Activated CD4-positive, alpha-beta T cell treated with anti-CD3 and anti-CD28 coated beads, Interleukin-2, amount 50 U/mL, for 24 hours (primary cell): ENCODE measurements at places on chromosomes 2 and 18.

DNA sequence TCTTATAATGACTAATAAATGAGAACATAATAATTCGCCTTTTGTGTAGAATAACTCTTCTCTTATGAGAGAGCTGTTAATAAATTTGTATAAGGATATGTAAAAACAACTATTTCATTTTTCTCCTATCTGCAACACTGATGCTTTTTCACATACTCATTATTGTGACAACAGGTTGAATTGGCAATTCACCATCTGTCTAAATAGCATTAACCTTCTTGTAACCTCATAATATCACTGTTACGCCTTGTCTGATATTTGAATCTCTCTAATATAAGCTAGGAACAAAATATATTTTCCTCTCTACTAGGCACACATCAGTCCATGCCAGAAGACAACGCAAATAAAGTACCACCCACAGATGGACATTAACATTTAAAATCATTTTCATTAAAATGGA lies 938.9 kb downstream of the CPS1 start:
- no peak for DNase-seq

DNA sequence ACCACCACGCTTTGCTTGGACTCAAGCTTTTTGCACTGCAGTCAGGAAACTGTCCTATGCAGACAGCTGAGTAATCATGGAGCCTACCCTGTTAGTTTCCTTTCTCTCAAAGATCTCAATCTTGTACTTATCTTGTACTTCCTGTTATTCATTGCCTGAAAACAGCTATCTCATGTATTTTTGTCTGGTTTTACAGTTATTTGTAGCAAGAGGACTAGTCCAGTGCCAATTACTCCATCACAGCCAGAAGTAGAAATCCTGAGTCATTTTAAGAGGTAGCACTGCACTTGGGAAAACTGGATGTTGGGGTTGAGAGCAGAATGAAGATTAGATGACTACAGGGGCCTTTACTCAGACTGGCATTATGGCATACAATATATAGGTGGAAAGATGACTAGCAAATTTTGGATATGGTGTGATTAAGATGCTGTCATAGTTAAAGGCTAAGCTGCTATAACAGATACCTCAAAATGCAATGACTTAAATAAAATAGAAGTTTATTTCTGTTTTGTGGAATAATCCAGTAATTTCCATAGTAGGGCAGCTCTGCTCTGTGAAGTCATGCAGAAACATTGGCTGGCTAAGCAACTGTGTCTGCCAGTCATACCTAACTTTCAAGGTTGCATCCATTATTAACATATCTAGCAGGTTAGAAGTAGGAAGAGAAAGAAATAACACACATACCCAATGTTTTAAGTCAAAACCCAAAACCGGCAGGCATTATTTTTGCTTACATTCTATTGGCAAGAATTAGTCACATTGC lies 21.1 kb upstream of the CHMP3 start:
- DNase-seq = no peak

- DNase-seq = no peak
These were observed 395.1 kb upstream of the CDH19 start for GRCh38 chr18:66999003-66999402.

DNA sequence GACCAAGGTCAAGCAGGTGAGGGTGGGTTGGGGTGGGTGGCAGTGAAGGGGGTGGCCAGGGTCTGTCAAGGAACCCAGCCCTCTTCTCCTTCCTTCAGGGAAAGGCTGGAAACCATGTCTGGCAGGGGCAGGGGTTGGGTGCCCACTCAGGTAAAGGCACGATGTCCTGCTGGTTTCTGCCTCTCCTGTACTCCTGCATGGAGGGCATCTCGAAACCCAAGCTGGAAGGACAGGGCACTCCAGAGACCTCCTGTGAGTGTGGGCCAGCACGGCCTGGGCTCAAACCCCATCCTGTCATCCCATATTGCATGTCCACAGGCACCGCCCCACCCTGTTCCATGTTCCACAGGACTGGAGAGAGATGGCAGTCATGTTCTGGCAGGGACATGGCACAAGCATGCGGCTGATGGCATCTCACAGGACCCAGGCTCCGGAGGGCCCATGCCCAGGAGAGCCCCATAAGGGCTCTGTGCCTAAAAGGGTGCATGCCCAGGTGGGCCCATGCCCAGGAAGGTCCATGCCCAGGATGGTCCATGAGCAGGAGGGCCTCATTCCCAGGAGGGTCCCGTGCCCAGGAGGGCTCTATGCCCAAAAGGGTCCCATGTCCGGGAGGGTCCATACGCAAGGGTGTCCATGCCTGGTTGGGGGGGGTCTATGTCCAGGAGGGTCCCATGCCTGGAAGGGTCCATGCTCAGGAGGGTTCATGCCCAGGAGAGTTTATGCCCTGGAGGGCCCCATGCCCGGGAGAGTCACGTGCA lies 6.4 kb downstream of the GPR35 start:
- no peak for DNase-seq

DNA sequence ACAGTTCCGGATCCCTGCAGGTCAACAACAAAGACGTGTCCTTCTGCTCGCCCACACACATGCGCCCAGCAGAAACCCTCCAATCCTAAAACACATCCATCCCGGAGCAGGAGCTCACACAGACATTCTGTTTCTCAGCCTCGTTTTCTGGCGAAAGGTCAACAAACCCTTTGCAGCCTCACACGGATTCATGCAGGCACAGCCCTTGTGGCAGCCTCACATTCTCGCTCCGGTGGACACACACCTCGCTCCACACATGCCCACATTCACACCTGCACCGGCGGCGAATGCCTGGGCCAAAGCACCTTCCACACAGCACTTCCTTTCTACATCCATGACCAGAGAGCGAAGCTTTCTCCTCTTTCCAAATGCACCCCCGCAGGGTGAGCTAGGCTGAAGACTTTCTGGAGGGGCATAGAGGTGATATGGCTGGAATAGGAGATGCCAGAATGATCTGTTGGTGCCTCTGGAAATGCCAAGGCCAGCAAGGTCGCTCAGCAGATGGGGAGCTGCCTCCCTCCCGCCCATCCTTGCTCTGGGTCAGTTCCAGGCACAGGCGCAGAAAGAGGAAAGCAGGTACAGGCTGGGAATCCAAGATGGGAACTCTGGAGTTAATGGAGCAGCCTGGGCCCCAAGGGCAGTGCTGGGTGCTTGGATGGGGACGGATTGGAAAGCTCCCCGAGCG lies 88.8 kb downstream of the CELF4 start:
- DNase-seq = no peak

DNA sequence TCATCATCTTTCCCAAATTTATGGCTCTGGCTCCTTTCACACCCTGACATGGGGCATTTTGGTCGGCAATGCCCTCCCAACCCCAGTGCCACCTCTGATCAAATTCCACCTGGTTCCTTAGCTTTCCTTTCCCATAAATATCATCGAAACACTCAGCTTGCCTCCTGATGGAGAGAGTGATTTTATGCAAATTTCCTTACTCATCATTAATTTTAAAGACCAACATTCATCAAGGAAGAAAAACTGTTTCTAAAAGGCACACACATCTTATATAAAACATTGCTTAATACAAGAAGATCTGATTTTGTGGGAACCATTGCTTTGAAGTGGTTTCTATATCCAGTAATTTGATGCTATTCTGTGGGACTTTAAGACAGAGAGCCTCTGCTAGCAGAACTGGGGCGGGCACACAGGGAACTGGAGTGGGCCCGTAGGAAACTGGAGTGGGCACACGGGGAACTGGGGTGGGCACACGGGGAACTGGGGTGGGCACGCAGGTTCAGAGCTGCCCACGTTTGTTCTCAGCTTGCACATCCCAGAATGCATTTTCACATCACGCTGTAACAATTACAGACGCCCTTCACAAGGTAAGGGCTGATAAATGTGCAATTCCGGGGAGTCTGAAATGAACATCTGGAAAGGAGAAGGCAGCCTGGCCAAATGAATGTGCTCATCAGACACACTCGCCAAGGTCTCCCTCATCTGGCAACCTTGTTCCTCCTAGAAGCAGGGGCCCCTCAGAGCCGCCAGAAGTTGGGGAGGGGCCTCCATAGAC lies 174.2 kb downstream of the RTP5 start:
- no peak for DNase-seq

DNA sequence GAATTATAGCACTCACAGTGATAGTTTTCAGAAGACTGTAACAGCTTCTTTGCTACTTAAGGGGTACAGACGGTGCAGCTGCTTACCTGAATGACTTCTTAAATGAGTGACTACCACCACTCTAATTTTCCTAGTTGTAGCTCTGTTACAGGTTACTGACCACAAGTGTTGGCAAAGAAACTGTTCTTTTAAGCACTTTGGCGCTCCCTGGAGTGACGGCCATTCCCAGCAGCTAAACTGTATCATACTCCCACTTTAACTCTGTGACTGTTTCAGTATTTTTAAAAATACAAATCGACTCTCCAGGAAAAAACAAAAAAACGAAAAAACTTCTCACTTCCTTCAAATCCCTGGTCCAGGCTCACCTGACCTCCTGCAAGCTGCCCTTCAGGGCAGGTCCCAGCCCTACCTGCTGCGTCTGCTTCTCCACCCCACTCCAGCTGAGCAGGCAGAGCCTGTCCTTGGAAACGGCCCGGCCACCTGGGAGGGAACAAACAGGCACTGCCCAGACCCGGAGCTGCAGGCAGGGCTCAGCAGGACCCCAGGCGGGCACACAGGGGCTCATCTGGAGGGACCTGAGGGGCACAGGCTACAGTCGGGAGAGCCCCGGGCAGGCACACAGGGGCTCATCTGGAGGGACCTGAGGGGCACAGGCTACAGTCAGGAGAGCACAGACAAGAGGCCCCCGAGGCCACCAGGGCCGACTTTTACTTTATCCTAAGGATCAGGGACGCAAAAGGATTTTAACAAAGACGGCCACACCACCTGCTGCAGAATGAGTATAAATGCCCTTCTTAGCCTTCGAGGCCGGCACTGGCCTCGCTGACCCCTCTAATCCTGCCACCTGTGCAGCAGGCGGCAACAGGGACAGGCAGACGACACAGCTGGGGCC lies 24.5 kb downstream of the SLC66A2 start:
- DNase-seq = no peak

DNA sequence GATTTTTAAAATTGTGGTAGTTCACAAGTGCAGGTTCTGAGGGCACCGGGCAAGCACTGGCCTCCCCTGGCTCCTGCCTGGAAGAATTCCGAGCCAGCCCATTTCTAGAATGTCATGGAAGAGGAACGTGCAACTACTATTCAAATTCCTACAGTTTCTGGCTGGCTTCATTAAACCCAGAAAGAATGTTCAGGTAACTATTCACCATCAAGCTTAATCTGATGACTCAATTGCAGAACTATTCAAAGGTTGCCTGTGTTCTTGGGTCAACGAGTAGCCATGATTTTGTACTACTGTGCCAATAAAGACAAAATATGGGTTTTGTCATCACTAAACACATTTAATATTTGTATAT lies 14.3 kb upstream of the MFF start:
- no peak for DNase-seq

GRCh38 chr2:23542230-23542789 lies 157.3 kb downstream of the KLHL29 start:
- DNase-seq = no peak

DNA sequence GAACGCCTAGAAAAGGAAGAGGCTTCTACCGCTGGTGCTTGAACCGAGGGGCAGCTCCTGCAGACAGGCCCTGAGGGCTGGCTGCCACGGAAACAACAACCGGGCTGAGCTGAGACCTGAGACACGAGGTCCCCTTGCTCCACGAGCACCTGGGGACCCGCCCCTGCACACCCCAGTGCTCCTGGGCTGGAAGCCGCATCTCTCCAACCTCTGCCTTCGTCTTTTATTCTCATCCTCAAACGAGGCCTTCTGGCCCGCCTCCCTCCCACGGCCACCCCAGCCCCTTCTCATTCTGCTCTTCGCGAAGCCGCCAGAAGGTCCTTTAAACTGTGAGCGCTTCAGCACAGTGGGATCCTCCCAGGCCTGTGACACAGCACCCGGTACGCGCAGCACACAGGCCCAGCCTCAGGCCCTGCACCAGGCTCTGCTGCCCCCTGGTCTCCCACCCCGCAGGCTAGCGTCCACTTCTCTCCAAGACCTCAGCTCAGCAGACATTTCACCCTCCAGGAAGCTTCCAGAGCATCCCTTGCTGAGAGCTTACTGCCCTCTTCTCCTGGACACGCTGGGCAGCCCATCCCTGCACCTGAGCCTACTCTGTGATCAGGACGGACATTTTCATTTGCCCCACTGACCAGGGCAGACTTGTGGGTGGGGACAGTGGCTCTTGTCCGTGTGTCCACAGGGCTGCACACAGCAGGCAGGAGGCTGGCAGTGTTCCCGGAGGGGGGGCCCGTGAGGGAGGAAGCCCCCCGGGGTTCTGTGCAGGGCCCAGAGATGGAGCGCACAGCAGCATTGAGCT lies 149.7 kb downstream of the PXDN start:
- DNase-seq = no peak

- no peak for DNase-seq
These were observed 133.4 kb upstream of the GLI2 start for GRCh38 chr2:120602251-120602650.

- DNase-seq = no peak
These were observed 3.6 kb downstream of the KIDINS220 start for GRCh38 chr2:8833853-8834252.

DNA sequence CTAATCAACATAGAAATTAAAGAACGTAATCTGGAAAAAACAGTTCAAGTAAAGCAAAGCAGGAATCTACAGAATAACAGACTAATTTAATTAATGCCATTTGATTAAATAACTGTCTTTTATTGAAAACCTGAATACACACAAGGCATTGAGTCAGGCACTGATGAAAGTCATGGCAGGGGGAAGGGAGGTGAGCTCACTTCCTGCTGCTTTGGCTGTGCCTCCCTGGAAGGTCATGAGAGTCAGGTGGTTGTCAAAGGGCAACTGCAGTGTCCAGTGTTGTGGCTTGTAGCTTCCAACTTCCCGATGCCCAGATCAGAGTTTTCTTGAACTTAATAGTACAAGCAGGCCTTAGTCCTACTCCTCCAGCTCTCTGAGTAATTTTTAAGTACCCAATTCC lies 180.9 kb downstream of the PID1 start:
- DNase-seq = no peak

DNA sequence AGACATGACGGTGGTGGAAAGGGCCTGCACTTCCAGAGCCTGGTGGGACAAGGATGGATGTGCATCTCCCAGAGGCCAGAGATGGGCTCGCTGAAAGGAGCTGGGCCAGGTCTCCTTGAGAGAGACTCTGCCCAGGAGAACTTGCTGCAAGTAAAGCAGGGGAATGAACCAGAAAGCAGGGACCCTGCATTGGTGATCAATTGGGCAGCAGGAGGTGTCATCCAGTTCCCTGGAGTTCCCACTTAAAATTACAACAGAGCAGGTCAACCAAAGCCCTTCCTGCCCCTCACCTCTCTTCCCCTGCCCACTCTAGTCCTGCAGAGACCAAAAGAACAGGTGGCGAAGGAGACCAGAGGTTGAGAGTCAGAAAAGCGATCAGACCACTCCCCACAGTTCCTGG lies 69.7 kb upstream of the CAB39 start:
- no peak for DNase-seq

DNA sequence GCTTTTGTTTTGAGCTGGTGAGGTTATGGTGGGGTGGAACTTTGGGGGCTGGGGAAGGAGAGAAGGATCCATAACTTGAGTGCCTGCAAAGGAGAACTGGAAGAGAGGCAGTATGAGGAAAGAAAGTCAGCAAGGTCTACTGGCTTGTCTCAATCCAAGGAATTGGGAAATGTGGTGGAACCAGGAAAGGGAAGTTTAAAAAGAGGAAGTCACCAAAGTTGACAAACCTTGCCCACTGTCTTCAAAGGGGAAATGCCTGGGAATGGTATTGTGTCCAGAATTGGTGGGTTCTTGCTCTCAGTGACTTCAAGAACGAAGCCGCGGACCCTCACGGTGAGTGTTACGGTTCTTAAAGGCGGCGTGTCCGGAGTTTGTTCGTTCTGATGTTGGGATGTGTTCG lies 304.1 kb upstream of the FAM98A start:
- DNase-seq = no peak

GRCh38 chr2:100045000-100045399 lies 97.4 kb downstream of the AFF3 start:
- no peak for DNase-seq

- no peak for DNase-seq
These were observed 12.6 kb downstream of the QPCT start for GRCh38 chr2:37357069-37357468.
